ENCODE measurements at places on chromosomes 7 and 10. TPM values are rescaled to one million over a fixed set of nuclear protein-coding genes. Genes with fewer than 3 reads are reported as not detected.
A peak's percentile ranks its signal among the peaks of the same experiment; 100 is the strongest.

DNA sequence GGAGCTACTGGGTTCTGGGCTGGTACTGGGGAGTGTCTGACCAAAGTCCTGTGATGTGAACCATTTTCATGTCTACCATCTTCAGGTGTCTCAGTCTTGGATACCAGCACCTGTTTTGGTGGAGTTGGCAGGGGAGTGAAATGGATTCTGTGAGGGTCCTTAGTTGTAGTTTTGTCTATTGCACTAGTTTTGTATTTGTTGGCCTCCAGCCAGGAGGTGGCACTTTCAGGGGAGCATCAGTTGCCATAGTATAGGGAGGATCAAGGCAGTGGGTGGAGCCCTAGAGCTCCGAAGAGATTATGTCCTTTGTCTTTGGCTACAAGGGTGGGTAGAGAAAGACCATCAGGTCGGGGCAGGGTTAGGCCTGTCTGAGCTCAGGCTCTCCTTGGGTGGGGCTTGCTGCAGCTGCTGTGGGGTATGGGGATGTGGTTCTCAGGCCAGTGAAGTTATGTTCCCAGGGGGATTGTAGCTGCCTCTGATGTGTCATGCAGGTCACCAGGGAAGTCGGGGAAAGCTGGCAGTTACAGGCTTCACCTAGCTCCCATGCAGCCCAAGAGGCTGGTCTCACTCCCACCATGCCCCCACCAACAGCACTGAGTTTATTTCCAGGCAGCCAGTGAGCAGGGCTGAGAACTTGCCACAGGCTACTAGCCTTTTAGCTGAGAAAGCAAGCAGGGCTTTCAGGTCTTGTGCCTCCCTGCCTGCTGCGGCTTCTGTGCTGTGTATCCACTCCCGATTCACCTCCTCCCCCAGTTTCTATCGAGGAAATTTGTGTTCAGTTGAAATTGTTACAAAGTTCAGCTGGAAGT, 153.1 kb downstream of the ZNF365 start:
- DNase-seq: no peak

The PCLO gene
- total RNA-seq: 4.0 TPM

DNA sequence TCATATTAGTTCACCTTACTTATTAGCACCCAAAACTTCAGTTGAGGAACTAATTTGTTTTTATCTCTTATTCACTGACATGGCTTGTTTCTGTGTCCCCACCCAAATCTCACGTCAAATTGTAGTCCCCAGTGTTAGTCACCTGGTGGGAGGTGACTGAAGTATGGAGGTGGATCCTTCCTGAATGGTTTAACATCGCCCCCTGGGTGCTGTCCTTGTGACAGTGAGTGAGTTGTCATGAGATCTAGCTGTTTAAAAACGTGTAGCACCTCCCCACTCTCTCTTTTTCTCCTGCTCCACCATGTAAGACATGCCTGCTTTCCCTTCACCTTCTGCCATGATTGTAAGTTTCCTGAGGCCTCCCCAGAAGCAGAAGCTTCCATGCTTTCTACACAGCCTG, 75.0 kb upstream of the HECTD2 start:
- no peak for DNase-seq

The PTF1A gene
- total RNA-seq: not detected

The C10orf67 gene
- 0.91 TPM for total RNA-seq

The AKR1C8 gene
- total RNA-seq: not detected

- no peak for DNase-seq
Observed at GRCh38 chr10:44476409-44477045, 91.6 kb upstream of the CXCL12 start.

The MYL10 gene
- total RNA-seq: not detected

The POLD2 gene
- total RNA-seq: 50.8 TPM

GRCh38 chr10:71766717-71767419, 6.5 kb downstream of the VSIR start:
- DNase-seq: peak; percentile 95

GRCh38 chr10:8556321-8556720, 501.8 kb downstream of the GATA3 start:
- no peak for DNase-seq

The C7orf57 gene
- total RNA-seq: not detected

- no peak for DNase-seq
Observed at GRCh38 chr10:31120392-31120791, 88.7 kb upstream of the ZNF438 start.

GRCh38 chr10:106682175-106682574, 482.3 kb downstream of the SORCS1 start:
- DNase-seq: no peak

DNA sequence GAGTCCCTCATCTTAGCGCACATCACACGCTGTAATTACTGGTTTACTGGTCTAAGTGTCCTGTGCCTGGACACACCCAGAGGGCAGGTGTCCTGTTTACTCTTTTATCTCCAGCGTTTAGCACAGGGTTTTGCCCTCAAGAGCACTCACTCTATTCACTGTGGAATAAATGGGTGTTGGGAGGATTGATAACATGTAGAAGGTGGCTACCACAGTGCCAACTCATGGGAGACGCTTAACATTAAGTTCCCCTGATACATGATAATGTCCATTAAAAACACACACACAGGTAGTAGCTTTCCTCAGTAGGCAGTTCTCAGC, 96.1 kb upstream of the EFCAB10 start:
- DNase-seq: no peak

DNA sequence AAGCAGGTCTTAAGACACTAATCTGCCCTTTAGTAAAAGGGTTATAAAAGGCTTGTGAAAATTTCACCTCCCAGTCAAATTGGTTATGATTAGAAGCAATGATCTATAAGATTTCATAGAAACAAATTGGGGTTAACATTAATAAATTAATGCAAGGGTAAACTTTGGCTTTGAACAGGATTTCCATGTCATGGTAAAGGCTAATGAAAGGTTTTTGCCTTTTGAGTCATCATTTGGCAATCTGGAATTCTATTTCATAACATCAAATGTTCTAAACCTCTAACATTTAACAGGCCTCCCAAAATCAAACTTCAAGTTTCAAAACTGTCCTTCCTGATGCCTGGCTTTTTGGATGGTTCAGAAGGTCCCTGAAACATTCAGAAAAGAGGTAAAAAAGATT, 62.4 kb downstream of the COA1 start:
- DNase-seq: no peak

- no peak for DNase-seq
Observed at GRCh38 chr10:88731296-88731695, 25.2 kb downstream of the LIPK start.

DNA sequence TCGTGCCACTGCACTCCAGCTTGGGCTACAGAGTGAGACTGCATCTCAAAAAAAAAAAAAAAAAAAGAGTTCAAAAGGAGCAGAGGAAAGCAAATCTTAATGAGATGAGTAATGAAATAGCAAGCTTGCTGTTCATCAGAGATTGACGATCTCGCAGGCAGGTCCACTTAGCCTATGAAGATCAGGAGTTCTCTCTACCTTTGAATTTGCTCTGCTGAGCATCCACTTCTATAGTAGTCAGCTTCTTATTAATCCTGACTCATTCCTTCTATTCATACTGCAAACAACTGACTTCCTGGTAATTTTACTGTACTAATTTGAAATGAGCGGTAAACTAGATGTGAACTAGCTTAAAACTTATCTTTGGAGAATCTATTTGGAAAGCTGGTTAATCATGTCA, 1014.6 kb downstream of the GATA3 start:
- no peak for DNase-seq

The LIPF gene
- total RNA-seq: not detected

DNA sequence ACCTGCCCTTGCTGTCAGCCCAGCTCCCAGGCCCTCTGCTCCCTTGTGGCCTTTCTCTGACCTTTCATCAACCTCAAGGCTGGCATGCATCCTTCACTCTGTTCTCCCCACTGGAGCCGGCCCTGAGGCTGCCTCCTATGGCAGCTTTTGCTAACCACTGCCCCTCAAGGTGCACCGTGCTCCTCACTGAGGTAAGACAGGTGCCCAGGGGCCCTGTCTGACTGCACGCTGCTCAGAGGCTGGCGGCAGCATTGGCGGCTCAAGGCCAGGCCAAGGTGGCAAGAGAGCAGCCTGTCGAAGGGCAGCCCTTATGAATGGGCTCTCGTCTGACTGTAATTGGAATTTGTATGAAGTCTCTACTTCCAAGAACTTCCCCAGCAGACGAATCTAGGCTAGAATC, 172.6 kb downstream of the ZNF248 start:
- DNase-seq: no peak

- DNase-seq: no peak
Observed at GRCh38 chr10:78109210-78109609, 75.5 kb downstream of the RPS24 start.

DNA sequence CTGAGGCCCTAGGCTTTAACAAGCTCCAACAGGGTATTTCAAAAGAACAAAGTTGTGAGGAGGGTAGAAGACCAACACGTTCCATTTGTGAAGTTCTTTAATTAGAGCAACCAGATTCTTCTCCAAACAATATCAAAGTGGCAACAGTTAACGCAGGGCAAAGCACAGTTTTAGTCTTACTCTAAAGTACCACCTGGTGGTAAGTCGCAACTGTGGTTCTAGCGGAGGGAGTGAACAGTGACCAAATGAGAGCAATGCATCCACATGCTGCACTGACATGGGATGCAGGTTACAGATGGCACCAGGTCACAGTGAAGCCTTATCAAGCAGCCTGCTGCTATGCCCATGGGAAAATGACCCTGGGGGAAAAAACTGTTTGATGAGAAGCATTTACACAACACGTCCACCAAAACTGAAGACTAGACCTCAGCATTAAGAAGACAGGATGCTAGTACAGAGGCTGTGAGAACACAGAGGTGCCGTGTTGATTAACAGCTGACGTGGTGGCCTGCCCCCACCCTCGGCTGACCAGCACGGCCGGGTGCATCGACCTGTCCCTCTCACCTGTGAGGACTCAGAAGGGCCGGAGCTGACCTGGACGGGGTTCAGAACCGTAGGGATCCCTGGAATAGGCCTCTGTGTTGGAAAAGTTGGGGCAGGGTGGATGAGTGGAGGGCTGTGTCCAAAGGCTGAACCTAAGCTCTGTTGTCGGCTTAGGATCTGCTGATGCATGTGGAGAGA, 211.2 kb downstream of the GLI3 start:
- DNase-seq: no peak

The OR2A5 gene
- total RNA-seq: not detected

- no peak for DNase-seq
Observed at GRCh38 chr10:118315629-118316028, 26.5 kb downstream of the FAM204A start.

The SRGN gene
- total RNA-seq: 25.8 TPM

- DNase-seq: no peak
Observed at GRCh38 chr7:101971457-101971856, 154.0 kb downstream of the CUX1 start.

GRCh38 chr7:1062296-1063294, 18.2 kb downstream of the GPR146 start:
- DNase-seq: no peak

- no peak for DNase-seq
Observed at GRCh38 chr7:64905547-64905946, 2.5 kb downstream of the ZNF273 start.

The AASS gene
- 9.0 TPM for total RNA-seq

DNA sequence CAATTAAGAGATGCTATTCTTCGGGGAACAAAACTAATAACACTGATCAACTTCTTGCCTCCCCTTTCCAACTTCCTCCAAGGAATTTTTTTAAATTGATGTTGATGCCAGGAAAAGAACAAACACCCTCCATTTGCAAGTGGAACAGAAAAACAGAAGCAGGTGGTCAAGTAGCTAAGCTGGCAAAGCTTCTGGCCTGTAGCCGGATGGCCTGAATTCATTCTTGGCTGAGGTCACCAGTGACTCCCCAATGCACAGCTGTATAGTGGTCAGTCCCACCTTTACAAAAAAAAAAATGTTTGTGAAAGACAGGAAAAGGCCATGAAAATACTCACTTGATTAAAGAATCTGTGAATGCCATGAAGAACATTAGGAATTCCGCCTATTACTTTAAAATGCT, 39.1 kb downstream of the DOCK4 start:
- DNase-seq: no peak

The NACAD gene
- total RNA-seq: 1.6 TPM

DNA sequence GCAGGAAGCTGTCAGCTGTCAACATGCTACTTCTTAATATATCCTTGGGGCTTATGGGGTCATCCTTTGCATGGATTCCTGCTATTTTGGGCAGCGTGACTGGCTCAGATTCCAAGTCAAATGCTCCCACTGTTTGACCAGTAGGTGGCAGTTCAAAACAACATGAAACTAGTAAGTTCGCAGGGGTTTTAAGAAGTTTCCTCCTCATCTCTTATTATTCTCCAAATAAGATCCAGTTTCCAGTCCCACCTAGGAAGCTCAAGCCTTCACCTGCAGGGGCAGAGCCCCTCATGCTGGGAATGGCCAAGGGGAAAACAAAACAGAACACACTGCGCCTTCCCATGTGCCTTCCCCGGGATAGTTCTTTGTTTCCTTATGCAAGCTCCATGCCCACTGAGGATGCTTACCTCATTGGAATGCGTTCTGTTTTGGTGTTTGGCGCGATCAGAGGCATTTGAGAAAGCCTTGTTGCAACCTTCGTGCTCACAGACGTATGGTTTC, 259.8 kb downstream of the GLI3 start:
- no peak for DNase-seq

- DNase-seq: peak; percentile 97
Observed at GRCh38 chr10:101000915-101001658, 1.5 kb downstream of the LZTS2 start.

The ZNF485 gene
- 5.3 TPM for total RNA-seq

GRCh38 chr10:112918771-112919170, 31.3 kb upstream of the TCF7L2 start:
- no peak for DNase-seq

DNA sequence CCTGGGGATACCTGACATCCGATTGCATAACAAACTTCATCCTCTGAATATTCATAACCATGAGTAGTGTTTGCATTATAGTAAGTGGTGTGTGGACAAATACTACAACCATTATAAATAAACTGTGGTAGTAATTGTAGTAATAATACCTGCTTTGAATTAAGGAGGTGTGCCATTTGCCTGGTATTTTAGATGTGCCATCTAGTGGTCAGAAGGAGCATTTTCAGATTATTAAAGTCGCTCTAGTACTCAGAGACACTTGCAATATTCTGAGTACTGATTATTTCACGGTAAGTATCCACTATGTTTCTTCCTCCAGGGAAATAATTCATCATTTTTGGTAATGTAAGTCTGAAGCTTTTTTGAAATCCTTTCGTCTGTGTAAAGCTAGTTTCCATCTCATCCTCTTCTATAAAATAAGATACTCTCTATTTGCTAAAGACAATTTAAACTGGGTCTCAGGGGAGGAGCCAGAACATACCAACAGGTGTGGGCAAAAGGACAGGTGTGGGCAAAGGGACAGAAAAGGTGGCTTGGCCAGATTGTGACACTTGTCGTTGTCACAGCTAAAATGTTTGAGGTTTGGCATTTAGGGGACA, 115.3 kb upstream of the WDR11 start:
- no peak for DNase-seq

The SCART1 gene
- total RNA-seq: 2.2 TPM

Measured in lower leg skin (tissue), 4 donors.